Stimulated activated CD8-positive, alpha-beta memory T cell treated with anti-CD3 and anti-CD28 coated beads, Interleukin-7, amount 100 ng/mL, for 24 hours (primary cell): ENCODE measurements at places on chromosomes 6 and 20.
A peak's percentile ranks its signal among the peaks of the same experiment; 100 is the strongest.

GRCh38 chr6:96652552-96652951 lies 89.6 kb downstream of the FHL5 start:
- no peak for DNase-seq

DNA sequence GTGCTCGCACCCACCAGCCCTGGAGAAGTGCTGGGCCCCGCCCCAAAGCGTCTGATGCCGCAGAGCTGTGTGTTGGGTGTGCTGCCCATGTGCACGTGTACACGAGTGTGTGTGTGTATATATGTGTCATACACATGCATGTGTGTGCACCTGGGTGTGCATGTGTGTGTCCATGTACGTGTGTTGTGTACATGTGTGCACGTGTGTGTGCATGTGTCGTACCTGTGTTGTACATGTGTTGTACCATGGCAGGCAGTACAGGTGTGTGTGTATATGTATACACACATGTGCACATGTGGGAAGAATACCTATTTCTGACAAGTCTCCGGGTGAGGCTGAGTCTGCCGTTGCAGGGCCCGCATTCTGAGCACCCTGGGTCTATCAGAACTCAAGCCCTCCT lies 6.2 kb upstream of the MRGBP start:
- no peak for DNase-seq

DNA sequence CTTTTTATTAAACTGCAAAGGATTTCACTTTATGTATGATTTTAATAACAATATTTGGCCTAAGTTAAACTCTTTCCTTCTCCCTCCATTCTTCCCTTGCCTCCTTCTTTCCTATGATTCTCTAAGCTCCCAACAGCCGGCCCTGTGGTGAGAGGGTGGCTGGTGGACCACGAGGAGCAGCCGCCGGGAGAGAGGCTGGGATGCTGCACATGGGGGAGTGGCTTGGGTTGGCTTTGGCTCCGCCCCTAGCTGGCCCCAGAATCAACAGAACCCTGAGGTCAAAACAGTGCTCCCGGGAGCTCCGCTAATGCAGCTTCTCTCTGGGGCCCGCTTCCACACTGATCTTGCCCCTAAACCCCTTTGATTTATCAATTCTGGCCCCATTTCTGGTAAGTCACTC lies 389.8 kb upstream of the AGPAT4 start:
- DNase-seq, result no peak

DNA sequence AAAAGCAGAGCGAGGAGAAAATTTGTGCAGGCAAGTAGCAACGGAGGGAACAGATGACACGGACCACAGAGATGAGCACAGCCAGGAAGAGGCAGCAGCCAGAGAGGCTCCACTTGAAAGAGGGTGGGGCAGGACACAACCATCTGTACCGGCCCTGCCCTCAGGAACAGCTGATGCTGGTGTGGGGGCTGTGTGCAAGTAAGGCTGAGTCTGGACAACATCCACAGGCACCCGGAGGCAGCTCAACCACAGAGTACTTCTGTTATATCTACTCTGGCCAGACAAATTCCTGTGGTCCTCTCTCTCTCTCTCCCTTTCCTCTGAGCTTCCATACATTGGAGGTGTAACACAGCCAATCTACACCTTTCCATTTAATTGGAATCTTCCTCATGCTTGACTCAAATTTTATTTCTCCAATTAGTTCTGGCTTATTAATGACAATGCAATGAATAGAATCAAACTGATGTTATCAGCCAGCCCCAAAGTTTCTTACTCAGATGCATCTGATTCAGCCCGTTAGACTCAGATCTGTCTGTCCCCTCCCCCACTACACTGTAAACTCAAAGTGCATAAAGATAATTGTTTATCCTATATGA lies 24.9 kb downstream of the KIF13A start:
- DNase-seq, result no peak

DNA sequence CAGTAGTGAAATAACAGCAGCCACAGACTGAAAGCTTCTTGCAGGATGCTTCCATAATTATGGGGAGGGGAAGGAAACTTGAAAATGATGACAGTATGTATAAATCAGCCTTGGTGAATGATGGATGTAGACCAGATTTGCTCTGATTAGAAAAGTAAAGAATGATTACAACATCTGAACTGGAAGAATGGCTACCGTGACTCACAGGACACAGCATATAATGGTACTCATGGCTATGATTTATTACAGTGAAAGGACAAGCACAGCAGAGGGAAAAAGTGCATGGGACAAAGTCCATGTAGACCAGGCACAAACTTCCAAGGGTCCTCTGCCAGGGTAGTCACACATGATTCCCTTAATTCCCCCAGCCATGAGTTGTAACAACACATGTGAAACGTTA lies 70.7 kb upstream of the POPDC3 start:
- DNase-seq, result no peak

- no peak for DNase-seq
Measured at GRCh38 chr6:11209906-11210305, 22.6 kb downstream of the NEDD9 start.

GRCh38 chr20:35490736-35491181 lies 35.4 kb downstream of the CEP250 start:
- peak; percentile 38 for DNase-seq

- no peak for DNase-seq
Measured at GRCh38 chr6:137581019-137581707, 87.0 kb upstream of the OLIG3 start.

- DNase-seq, result no peak
Measured at GRCh38 chr6:78530208-78530607, 337.1 kb upstream of the IRAK1BP1 start.

GRCh38 chr6:135115834-135116233 lies 61.2 kb upstream of the HBS1L start:
- no peak for DNase-seq

- DNase-seq, result no peak
Measured at GRCh38 chr6:162833776-162834175, 106.0 kb downstream of the PACRG start.

GRCh38 chr20:59780494-59781185 lies 152.8 kb downstream of the SYCP2 start:
- no peak for DNase-seq

DNA sequence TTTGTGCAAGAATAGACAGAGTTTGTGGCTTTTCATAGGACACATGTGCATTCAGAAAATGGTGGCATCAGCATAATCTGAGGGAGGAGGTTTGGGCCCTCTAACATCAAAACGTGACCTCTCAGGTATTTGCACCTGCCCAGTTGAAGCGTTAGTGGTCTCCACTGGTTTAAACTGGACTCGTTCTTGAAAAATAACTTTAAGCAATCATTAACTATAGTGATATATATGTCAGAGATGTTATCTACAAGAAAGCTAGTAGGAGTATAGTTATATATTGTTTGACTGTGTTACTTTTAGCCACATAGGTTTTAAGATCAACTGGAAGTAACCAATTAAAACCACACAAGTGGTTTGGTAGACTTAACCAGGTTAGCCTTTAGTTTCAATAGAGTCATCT lies 607.4 kb downstream of the MAFB start:
- DNase-seq, result no peak

GRCh38 chr20:10591946-10592521 lies 81.8 kb downstream of the JAG1 start:
- no peak for DNase-seq

DNA sequence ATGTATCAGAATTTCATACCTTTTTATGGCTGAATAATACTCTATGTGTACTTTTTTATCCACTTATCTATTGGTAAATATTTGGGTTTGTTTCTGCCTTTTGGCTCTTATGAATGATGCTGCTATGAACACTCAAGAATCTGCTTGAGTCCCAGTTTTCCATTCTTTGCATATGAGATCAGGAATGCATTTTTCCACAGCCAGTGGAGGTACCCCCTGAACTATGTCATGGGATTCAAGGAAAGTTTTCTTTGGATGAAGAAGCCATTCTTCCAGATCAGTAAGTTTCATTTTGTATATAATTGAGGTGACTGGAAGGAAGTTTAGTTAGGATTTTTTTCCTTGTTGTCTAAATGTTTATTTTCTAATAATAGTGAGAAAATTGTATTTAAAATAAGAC lies 40.9 kb downstream of the NKX2-4 start:
- DNase-seq, result no peak

GRCh38 chr6:5121479-5121878 lies 36.3 kb downstream of the PPP1R3G start:
- DNase-seq, result no peak
